Sciatic nerve (tissue), 2 donors: ENCODE measurements at places on chromosomes 13 and 19.

- no peak for DNase-seq
Measured at GRCh38 chr13:20424949-20425348, 100.7 kb downstream of the CRYL1 start.

DNA sequence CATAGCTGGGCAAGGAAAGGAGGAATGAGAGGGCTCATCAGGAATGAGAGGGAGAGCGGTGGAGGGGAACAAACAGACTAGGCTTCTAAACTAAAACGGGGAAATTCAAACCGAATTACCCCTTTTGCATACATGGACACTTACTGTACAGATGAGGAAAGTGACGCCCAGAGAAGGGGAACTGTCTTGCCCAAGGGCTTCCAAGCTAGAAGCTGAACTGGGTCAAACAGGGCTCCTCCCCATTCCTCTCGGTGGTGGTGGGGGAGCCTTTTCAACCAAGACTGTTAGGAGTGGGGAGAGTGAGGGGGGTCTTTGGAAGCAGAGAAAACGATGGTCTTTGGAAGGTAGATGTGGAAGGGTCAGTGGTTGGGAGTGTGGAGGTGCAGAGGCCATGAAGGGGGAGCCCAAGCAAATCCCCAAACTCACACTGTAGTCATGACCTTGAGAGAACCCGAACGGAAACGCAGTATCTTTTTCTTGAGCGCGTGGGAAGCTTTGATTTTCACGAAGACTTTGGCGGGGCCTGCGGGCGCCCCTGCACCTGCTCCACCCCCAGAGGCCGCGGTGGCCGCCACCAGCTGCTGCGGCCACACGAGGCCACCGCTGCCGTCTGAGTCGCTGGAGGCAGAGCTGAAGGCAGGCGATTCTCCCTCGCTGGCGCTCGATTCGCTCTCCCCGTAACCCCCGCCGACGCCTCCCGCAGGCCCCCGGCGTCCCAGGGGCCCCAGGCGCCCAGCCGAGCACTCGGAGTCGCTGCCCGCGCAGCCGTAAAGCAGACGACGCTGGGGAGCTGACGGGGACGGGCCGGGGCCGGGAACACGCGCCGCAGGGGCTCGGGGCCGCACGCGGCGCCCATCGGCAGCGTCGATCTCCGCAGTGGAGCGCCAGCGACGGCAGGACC is 12.3 kb upstream of the GNG8 start:
- no peak for DNase-seq

GRCh38 chr13:86581706-86582105 is 782.5 kb upstream of the SLITRK6 start:
- DNase-seq, result no peak

DNA sequence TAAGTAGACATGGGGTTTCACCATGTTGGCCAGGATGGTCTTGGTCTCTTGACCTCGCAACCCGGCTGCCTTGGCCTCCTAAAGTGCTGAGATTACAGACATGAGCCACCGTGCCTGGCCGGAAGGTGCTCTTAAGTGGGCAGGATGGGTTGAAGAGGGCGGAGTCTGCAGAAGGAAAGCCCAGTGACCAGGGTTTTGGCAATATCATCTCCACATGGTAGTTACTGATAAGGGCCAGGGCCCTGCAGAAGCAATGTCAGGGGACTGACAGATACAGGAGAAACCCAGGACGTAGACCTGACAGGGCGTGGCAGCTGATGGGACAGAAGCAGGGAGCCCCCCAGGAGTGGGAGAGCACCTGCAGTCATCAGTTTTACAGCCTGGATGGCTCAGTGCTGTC is 45.7 kb upstream of the RNF113B start:
- no peak for DNase-seq

DNA sequence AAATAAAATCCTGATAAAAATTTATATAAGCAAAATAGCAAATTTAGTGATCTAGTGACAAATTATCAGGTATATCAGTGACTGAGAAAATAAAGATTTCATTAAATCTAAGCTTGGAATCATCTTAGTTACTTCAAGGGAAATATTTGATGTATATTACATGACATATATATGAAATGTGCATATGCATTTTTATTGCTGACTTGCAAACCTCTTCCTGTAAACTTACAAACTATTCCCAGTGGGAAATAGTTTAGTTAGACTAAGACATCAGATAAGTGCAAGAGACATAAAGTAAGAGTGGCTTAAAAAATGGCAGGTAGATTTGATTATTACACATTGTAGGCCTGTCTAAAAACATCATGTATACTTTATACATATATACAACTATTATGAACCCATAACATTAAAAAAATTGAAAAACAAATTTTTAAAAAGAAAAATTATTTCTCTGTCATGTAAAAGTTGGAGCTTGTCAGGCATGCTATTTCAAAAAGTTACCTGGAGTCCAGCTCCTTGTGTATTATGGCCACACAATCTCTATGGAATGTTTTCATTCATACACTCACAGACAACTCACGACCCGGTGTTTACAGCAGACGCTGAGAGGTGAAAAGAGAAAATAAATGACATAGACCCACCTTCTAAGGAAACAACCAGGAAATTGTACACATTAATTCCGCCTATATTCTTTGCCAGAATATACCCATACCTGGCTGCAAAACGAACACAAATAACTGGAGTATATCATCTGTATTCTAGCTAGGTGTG is 724.5 kb downstream of the SLITRK6 start:
- DNase-seq, result no peak

- no peak for DNase-seq
Measured at GRCh38 chr19:21699197-21699596, 68.2 kb downstream of the ZNF100 start.

DNA sequence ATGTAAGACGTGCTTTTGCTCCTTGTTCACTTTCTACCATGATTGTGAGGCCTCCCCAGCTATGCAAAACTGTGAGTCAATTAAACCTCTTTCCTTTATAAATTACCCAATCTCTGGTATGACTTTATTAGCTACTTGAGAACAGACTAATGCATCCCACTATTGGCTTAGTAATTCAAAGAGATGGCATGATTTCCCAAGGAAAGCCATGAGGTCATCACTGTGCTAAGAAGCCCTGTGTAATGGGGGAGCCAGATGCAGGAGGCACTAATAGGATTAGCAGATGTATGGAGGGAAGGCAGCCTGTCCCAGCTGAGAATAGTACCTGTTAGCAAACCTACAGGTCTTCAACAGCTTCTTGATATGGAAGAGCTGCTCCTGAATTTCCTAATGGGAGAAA is 38.1 kb downstream of the RUBCNL start:
- DNase-seq, result no peak

- no peak for DNase-seq
Measured at GRCh38 chr13:97030705-97031452, 36.6 kb upstream of the OXGR1 start.

- DNase-seq, result no peak
Measured at GRCh38 chr19:16497837-16498236, 1.6 kb downstream of the C19orf44 start.
